NCI-H1436 (cell line): ENCODE measurements at places on chromosomes 7 and 10.

DNA sequence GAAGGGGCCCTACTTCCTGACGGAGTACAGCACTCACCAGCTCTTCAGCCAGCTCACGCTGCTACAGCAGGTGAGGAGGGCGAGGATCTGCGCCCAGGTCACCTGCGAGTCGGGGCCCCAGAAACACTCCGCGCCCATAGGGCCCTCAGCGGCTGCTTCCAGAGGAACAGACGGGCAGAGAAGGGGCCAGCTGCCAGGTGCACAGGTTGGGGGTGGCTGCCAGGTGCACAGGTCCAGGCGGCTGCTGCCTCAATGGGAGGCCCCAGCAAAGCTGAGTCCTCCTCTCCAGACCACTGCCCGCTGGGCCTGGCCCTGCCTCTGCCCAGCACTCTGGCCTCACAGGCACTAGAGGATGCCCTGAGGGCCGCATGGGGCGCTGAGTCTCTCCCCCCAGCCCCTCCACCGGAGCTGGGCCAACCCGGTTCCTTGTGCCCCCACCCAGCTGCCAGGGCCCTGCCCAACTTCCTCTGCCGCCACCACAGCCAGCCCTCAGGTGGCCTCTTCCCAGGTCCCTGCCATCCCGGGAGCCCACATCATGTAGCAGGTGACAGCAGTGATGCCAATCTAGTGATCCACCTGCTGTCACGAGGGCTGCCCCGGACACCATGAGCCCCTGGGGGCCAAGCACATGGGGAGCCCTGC, 17.0 kb upstream of the UTF1 start:
- no peak for DNase-seq

DNA sequence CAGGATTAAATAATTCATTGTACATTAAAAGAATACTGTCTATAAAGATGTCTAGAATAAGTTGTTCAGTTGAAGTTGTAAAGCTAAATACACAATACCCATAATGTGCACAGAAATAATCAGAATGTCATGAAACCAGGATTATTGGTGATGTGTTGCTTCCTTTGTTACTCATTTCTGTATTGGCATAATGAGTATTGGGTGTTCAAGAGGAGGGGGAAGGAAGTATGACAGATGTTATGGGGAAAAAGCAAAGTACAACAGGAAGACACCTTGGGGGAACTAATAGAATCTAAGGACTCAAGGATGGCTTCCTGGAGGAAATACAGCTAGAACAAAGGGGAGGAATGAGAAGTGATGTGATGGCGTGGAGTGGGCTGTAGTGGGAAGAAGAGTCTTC, 15.0 kb downstream of the ANKRD1 start:
- no peak for DNase-seq

DNA sequence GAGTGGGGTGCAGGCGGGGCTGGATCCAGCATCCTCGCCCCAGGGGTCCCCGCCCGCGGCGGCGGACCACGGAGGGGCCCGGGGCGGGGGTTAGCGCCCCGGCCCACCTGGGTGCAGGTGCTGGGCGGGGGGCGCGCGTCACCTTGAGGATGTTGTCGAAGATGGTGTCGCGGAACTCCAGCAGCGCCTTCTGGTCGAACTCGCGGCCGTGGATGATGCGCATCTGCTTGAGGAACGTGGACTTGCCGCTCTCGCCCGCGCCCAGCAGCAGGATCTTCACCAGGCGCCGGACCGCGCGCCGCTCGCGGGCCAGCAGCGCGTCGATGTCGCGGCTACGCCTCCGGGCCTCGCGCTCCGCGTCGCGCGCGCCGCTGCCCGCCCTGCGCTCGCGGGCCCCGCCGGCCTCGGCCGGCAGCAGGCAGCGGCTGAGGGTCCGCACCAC, 376 bp downstream of the GNA12 start:
- DNase-seq, result no peak

GRCh38 chr7:131654249-131654558, 97.8 kb upstream of the PODXL start:
- no peak for DNase-seq

- no peak for DNase-seq
These were observed 79.2 kb downstream of the NEUROD6 start for GRCh38 chr7:31261341-31261740.

DNA sequence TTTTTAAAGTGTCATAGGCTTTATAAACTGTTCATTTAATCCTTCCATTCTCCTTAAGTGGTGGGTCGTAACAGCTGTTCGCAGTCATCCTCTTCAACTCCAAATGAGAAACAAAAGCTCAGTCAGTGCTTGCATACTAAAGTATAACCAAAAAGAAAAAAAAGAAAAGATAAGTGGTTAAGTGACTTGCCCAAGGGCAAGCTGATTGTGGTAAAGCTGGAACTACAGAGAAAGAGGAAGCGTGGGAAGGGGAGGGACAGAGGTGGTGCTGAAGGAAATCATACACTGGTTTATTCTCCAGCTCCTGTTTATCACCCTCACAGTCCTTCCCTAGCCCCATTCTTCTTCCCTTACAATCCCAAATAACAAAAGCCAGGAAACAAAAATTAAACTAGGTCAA, 29.6 kb downstream of the IDE start:
- DNase-seq, result peak; percentile 48

- DNase-seq, result no peak
These were observed 436.2 kb downstream of the KCNMA1 start for GRCh38 chr10:77201135-77202106.

- no peak for DNase-seq
These were observed 5.1 kb downstream of the UBE3C start for GRCh38 chr7:157143788-157144187.

GRCh38 chr7:96993094-96993865, 12.1 kb upstream of the DLX6 start:
- no peak for DNase-seq

DNA sequence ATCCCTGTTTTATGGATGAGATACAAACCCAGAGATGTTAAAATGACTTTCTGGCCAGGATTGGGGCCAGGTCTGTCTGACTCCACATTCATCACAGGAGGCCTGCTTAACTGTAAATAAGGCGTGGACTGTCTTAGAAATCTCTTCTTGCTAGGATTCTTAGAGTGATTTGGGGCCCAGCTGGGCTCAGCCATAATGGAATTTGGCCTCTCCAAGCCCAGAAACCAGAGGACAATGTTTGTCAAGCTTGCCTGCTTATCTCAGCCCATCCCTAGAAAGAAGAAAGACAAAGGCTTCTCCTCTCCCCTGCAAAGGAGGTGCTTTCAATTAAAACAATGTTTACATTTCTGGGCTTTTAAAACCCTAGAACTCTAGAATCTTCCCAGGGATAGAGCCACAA, 2.9 kb downstream of the HABP2 start:
- no peak for DNase-seq

- DNase-seq, result no peak
These were observed 28.5 kb downstream of the NPS start for GRCh38 chr10:127577376-127578258.

- no peak for DNase-seq
These were observed 892.5 kb downstream of the DNAJB9 start for GRCh38 chr7:109462171-109462570.

DNA sequence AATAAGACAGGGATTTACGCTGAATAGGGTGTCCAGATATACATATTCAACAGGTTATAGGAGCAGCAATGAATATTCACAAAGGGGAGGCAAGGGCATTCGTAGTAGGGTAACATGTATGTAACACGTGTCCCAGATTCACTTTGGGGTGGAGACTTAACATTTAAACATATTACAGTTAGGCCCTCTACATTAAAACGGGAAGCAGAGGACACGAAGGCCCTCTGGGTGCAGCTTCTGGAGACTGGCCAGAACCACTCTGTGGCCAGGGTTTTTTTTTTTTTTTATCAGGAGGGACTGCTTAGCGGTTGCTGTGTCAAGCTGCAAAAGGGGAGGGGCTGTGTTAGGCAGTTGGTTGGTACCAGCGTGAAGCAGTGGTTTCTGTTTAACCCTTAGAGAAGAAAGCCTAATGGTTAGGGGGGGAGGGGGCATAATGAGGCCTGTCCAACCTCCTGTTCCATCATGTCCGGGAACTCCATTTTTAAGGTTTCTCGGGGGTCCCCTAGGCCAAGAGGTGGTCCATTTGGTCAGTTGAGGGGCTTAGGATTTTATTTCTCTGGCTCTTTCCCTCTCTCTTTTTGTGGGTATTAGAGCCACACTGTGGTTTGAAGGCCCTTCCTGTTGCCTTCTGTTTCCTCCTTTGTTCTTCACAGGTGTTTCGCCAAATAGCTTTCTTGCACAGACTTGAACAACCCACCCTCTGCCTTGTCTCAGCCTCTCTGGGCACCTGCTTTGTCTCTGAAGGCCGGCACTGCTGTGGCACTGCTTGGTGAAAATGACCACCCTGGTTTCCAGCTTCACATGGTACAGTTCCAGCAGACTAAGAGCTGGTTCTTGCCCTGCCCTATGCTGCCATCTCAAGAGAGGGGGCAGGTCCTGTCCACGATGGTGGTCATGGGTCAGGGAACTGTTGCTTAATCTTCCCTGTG, 26.4 kb downstream of the PRF1 start:
- DNase-seq, result peak; percentile 22

- DNase-seq, result no peak
These were observed 31.5 kb downstream of the ASB13 start for GRCh38 chr10:5634918-5635317.

DNA sequence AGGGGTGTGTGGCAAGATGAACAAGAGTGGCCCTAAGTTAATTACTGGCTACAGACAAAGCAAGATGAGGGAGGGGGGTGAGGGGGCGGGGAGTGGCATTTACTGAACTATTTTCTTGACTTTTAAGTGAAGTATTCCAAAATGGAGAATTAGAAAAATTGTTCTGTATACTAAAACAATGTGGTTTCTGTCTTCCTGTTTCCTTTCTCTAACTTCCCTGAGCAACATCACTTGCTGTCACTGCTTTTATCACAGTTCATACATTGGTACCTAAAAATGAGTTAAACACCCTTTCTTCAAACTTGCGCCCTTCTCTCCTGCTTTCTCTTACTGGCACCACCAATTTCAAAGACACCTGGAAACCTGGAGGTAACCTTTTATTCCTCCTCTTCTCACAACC, 21.6 kb downstream of the PDZD8 start:
- no peak for DNase-seq

DNA sequence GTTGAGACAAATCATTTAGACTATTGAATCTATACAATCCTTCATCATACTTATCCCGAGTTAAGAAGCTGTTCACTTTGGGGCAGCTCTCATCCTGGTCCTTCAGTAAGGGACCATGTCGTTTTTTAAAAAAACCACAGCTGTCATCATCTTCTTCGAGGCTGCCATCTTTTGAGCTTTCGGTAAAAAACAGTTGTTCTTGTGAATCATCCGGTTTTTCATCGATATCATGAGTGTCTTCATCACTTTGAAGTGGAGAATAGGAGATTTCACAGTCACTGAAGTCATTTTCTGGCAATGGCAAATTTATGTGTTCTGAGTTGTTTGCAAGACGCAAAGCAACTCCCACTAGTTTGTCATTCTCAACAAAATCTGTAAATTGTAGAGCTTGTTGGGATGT, 3.9 kb downstream of the DCLRE1A start:
- no peak for DNase-seq

- DNase-seq, result peak; percentile 67
These were observed 290.7 kb downstream of the CCDC3 start for GRCh38 chr10:12710594-12711349.

GRCh38 chr7:27774717-27775328, 34.9 kb downstream of the TAX1BP1 start:
- no peak for DNase-seq

DNA sequence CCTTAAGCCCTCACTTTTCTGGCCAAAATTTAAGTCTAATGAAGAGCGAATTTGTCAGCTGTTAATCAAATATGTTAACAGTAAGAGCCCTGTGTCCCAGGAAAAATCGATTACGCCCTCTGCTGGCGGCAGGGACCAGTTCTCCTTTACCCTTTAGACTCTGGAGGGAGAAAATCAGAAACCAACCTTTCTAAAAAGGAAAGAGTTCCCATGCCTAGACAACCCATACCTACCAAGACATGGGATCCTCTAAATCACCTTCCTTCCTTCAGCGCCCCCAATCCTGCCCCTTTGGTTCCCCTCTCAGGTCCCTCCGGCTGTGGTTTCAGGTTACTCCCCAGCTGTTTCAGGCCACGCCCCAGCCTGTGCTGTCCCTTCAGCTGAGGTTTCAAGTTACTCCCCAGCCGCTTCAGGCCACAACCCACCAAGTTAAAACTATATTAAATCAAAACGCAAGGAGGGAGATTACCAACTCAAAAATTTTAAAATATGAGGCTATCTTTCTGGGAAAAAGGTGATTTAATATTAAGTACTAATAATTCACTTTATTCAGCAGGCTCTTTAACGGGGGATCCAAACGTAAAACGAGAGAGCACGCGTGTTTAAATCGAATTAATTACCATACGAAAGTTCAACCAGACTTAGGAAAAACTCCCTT, 1.4 kb upstream of the AKR1B15 start:
- DNase-seq, result peak; percentile 35

DNA sequence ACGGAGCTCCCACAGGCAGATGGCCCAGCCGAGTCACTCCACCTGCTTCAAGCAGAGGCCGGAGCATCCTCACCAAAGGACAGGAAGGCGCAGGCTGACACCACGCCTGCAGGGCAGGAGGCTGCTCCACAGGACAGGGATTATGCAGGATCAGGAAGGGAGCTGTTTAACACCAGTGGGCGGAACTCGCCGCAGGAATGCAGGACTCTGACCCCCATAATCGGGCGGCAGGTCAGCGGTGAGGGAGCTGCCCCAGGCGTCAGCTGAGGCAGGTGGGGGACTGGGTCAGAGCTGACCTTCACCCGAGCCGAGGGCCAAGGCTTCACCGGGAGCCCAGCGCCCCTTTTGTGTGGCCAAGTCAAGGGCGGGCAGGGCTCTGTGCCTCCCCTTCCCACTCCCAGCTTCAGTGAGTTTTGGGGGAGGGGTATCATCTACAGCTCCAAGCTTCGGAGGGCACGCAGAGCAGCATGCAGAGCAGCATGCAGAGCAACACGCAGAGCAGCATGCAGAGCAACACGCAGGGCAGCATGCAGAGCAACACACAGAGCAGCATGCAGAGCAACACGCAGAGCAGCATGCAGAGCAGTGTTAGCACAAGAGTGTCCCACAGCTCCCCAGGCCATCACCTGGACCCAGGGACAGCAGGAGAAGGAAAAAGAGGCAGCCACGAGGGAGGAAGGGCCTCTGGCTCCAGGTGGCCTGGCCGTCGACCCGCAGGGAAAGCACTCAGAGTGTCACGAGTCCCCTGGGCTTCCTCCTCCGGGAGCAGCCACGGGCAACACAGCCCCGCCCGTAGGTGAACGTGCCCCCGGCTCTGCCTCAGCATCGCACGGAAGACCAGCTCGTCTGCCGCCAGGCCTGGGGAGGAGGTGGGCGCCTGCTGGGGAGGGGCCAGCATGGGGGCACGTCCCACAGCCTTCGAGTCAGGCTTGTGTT, 151.7 kb upstream of the PPP2R2D start:
- DNase-seq, result no peak

GRCh38 chr7:29100924-29101323, 45.4 kb downstream of the CPVL start:
- no peak for DNase-seq

- DNase-seq, result no peak
These were observed 44.6 kb downstream of the MTERF1 start for GRCh38 chr7:91835826-91836368.

- no peak for DNase-seq
These were observed 23.5 kb downstream of the HTR5A start for GRCh38 chr7:155093596-155093995.

GRCh38 chr10:28822719-28823464, 145.6 kb downstream of the BAMBI start:
- DNase-seq, result no peak
